ENCODE measurements at places on chromosomes 6 and 20.

DNA sequence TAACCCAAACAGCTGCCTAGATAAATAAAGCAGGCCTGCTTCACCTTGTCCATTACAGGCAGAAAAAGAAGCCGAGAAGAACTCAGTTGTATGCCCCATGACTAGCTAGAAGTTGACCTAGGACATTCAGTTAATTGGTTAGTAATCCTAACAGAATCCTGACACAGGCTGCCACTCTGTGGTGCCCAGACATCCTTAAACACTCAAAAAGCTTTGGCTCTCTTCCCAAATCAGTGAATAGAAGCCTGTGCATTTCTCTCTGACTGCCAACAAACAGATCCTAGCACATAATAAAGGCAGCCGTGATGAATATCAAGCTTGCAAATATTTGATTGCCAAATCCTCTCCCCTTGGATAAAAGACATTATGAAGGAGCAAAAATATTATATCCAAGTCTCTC, 519.1 kb upstream of the EYS start:
- DNase-seq: no peak

- DNase-seq: no peak
These were observed 174.4 kb upstream of the NOX3 start for GRCh38 chr6:155630085-155630484.

DNA sequence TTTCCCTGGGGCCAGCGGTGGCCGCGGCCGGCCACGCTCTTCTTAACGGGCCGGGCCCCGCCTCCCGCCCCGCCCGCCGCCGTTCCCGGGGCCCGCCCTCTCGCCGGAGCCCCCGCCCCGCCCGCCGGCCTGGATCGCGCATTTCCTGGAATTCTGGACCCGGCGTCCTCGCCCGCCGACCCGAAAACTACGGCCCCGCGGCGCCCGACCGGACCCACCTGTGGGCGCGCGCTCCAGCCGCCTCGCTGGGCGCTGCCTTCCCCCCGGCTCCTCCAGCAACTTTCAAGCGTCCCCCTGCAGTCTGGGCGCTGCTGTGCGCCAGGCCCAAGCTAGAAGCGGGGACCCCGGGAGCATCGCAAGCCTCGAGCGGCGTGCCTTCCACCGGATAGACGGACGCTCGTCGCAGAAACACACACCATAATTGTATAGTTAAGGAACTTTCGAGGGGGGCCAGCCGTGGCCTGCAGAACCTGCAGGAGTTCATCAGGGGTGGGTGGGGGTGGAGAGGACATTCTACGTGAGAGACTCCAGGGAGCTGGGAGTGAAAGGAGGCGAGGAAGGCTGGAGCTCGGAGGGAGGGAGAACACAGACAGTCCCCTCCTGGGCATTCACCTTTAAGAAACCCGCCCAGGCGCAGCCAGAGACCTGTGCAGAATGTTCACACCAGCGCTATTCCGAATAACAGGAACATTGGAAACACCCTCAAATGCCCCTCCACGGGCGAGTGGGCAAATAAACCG, at the start of gene ADA:
Gene ADA (minus strand): TSS at position 16 of the 740 bp plus-strand sequence. CDS start 92 bp downstream, outside the sequence.
- peak; percentile 64 for DNase-seq

DNA sequence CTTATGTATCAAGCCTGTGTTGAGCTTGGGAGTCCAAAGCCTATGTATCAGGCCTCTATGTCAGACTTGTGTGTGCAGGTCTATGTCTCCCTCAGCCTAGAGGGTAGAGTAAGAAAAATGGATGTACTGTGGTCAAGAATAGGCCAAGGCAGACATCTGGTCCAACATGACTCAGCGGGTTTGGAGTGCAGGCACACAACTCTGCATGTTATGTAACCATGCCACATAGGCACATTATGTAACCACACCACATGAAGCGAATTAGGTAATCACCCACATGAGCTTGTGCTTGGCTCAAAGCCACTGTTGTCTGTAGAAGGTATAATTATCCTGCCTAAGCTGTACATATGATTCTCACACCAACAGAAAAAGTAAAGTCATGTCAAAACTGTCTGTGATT, 1190.5 kb upstream of the EYS start:
- no peak for DNase-seq

GRCh38 chr6:38554700-38555413, 84.9 kb downstream of the BTBD9 start:
- peak; percentile 41 for DNase-seq

GRCh38 chr6:14775528-14775927, 470.3 kb upstream of the JARID2 start:
- no peak for DNase-seq

DNA sequence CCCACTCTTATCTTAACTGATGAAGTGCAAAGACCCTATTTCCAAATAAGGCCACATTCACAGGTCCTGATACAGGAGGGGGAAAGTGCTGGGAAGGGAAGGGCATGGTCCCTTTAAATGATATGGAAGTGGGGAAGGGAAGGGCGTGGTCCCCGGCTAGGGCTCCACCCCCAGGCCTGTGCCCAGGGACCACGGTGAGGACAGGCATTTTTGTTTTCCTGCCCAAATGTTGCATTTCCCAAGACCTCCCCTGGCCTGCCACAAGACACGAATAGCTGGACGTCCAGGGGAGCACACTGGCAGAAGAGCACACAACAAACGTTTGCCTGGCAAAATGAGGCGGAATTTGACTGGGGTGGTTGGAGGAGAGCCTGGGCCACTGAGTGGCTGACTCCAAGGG, 16.1 kb upstream of the HFE start:
- no peak for DNase-seq

DNA sequence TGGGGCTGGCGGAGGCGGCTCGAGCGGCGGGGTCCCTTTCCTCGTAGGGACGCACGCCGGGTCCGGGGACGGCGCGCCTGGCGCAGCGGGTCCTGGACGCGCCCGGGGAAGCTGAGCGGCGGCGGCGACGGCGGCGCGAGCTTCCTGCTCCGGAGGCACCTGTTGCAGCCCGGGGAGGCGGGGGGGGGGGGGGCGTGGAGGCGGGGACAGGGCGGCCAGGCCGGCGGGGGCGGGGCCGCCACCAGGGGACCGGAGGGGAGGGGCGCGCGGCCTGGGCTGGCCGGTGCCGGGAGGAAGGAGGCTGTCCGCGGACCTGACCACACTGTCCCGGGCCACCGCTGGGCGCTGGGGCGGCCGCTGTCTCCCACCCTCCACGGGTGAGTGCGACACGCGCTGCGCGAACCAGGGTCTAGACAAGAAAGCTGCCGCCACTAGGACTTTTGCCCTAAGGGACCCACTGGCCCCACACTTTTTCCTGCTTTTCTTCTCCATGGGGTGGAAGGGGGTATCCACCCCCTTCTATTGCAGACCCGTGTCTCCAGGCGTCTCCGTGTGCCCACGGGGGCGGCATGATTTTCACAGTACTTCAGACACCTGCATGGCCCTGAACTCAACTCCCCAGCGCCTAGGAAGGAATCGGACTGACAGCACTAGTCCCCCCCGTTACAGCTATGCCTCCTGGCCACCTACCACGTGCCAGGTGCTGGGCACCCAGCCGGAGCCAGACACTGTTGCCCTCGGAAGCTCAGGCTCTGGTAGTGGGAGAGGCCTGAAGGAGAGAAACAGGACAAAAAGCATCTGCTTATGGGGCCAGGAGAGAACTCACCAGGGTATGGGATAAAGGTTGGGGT, at the start of gene NFATC2:
Gene NFATC2 (minus strand): TSS at position 149 of the 851 bp plus-strand sequence. CDS start 220 bp downstream, outside the sequence.
- DNase-seq: no peak

DNA sequence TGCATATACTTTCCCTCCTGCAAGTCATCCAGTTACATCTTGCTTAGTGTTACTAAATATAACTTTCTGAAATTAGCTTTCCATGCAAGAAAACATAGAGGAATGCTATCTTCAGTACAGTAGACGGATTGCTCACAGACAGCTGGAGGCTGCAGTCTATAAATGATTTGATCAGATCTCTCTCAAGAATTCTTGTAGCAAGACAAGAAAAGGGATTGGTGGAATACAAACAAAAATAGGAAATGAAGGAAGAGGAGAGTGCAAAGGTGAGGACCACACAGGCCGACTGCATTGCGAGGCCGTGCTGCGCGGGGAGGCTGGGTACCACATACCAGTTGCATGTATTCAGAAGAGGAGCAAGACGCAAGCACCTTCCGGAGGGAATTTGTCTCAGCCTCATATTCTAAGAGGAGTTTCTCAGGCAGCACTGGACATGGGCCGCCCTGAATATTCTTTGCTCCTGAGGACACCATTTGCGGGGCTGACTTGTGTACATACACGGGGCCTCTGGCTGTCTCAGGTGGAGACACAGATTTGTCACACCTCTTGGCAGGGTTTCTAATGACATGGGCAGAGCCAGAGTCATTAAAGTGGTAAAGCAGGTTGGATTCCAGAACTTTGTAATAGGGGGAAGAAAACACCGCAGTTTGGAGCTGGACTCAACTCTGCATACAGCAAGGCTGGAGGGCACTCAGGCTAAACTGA, 22.7 kb upstream of the KIF25 start:
- DNase-seq: peak; percentile 64

DNA sequence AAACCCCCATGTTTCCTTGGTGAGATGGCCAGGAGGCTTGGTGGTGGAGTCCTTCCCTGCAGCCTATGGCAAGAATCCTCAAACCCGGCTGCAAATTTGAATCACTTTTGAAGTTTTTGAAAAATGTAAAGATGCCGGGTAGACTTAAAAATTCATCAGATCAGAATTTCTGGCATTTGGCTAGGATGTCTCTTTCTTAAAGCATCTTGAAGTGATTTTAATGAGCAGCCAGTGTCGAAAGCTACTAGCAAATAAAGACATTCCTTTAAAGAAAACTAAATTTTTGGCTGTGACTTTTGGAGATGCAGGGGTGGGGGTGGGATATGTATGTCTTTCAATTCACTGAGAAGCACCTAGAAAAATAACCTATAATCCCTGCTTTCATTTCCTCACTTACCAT, 25.6 kb upstream of the NOX3 start:
- DNase-seq: no peak

DNA sequence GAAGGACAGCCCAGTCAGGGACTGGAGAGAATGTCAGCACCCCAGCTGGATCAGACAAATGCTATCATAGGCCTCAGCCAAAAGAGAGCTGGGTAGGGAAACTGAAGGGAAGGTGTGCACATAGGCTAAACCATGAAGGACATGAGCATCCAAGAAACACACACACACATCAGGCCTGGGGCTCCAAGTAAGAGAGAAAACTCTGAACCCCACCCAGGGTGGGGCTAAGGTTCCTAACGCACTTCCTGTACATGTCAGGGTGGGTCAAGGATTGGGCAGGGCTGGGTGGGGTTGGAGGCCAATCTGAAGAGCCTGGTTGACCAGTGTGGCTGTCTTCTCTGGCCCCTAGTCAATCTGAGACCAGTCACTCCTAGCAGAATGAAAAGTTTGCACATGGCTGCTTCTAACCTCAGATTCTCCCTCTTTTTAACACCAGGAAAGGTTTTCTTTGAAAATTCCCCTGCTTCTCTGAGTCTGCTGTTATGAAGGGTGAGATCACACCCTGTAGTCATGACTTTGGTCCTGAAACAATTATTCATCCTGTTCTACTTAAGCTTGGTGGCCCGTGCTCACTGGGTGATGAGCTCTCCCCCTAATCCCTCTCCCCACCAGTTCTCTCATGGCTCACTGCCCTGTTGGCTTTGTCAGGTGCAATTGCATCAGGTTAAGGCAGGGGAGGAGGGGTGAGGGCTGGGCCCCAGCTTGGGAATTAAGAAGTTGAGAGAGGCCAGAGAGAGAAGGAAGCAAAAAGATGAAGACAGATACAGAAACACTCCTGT, 88.4 kb downstream of the MAFB start:
- no peak for DNase-seq

GRCh38 chr6:21924002-21924401, 330.5 kb downstream of the SOX4 start:
- no peak for DNase-seq

GRCh38 chr6:15247500-15248450, 1.9 kb downstream of the JARID2 start:
- peak; percentile 71 for DNase-seq

DNA sequence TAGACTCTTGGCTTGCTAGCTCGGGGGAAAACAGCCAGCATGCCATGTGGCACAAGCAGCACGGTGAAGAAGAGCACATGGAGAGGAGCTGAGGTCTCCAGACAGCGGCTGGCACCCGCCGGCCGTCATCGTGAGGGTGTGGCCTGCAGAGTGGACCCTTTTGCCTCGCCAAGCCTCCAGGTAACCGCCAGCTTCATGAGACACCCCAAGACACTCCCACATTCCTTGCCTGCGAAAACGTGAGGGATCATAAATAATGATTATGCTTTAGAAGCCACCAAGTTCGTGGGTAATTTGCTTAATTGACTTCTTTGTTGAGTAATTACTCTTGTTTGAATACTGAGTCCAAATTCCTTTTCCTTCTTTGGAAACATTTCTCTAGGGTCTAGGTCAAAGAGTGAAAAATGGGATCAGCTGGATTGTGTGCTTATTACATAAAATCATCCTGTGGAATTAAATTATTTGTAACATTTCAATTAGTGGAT, 23.2 kb downstream of the FAM50B start:
- no peak for DNase-seq

DNA sequence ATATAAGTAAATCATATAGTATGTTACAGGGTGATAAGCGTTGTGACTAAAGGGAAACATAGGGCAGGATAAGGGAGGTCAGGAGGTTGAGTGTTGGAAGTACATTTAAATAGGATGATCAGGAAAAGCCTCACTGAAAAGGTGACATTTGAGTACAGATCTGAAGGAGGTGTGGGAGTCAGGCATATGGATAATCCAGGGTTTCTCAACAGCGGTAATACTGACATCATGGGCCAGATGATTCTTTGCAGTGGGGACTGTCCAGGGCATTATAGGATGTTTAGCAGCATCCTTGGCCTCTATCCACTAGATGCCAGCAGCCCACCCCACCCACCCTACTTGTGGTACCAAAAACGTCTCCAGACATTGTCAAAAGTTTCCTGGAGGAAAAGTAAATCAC, 292.6 kb upstream of the PREP start:
- DNase-seq: no peak

GRCh38 chr6:31186052-31186734, 15.7 kb upstream of the POU5F1 start:
- no peak for DNase-seq

GRCh38 chr6:129859524-129859923, 1.6 kb downstream of the TMEM244 start:
- DNase-seq: no peak

GRCh38 chr6:155273431-155273830, 9.6 kb downstream of the CLDN20 start:
- peak; percentile 67 for DNase-seq

- peak; percentile 11 for DNase-seq
These were observed 37.6 kb upstream of the ZBP1 start for GRCh38 chr20:57657535-57658446.

- no peak for DNase-seq
These were observed 77.3 kb downstream of the SEL1L2 start for GRCh38 chr20:13913131-13913530.

GRCh38 chr20:10511170-10511508, 76.0 kb downstream of the SLX4IP start:
- peak; percentile 24 for DNase-seq

DNA sequence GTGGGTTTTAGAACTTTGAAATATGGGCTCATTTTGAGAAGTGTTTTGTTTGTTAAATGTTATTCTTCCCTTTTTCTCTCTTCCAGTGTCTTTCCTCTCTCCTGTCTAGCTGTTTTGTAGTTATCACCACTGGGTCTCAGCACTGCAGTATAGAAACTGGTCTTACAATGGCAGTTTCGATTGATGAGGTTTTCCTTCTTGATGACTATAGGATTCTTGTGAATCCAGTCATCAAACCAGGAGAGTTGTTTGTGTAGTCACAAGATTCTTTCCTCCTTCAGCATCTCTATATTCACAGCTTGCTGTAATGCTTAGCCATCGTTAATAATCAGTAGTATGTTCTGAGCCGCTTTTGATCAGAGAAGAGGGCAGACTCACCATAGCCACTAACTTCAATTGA, 172.3 kb downstream of the OGFRL1 start:
- no peak for DNase-seq
